ENCODE measurements at places on chromosomes 12 and 14.

DNA sequence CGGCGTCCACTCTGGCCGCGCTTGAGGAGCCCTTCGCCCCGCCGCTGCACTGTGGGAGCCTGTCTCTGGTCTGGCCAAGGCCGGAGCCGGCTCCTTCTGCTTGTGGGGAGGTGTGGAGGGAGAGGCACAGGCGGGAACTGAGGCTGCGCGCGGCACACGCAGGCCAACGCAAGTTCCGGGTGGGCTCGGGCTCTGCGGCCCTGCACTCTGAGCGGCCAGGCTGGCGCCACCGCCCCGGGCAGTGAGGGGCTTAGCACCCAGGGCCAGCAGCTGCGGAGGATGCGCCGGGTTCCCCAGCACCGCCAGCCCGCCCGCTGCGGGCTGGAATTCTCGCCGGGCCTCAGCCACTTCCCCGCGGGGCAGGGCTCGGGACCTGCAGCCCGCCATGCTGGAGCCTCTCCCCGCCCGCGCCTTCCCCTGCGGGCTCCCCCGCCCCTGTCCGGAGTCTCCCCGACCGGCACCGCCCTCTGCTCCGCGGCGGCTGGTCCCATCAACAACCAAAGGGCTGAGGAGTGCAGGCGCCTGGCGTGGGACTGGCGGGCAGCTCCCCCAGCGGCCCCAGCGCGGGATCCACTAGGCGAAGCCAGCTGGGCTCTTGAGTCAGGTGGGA is 921.2 kb upstream of the FOXG1 start:
- DNase-seq: no peak

DNA sequence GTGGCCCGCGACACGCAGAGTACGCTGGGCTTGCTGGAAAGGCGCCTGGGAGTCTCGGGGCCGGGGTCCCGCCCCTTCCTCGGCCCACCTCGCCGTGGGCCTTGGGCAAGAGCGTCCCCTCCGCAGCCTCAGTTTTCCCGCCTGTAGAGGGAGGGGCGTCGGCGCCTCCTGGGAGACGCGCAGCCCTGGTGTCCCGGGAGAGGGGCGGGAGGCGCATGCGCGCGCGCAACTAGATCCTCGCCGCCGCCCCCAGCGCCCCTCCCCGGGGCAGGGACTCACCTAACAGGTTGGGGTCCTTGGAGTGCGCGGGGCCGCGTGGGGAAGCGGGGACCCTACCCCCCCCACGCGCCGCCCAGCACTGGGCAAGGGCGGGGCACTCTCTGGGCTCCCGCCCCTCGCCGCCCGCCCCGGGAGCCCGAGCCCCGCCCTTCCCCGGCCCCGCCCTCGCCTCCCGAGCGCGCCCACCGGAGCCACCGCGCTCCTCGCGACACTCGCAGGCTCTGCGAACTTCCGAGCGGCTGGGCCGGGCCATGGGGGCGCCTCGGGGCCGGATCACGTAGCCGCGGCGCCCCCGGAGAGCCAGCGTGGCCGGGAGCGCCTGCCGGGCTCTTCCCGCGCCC is at the start of gene KIF26A:
TSS of gene KIF26A (plus strand) at position 490 of the 620 bp plus-strand sequence. CDS start 136 bp downstream, outside the sequence.
- peak; percentile 24 for DNase-seq

- DNase-seq: peak; percentile 65
Measured at GRCh38 chr12:27332714-27333402, at the start of gene BMAL2. Gene BMAL2 (plus strand): TSS chr12:27332836. CDS start chr12:27333073, 237 bp downstream.

DNA sequence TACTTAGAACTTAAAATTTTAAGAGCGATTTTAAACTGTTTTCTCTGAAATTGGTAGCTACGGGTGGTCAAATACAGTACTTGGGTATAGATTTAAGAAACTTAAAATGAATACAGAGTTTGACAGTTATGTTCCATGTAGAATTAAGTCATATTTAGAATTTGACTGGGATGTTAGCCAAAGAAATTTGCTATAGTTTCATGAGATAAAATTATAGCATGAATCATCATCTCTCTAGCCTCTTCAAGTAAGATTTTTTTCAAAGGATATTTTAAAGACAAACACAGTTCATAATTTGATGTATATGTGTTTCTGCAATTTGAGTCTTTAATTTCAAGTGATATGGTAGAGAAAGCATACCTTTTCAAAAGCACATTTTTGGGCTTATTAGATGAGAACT is 41.0 kb downstream of the ZCRB1 start:
- no peak for DNase-seq

DNA sequence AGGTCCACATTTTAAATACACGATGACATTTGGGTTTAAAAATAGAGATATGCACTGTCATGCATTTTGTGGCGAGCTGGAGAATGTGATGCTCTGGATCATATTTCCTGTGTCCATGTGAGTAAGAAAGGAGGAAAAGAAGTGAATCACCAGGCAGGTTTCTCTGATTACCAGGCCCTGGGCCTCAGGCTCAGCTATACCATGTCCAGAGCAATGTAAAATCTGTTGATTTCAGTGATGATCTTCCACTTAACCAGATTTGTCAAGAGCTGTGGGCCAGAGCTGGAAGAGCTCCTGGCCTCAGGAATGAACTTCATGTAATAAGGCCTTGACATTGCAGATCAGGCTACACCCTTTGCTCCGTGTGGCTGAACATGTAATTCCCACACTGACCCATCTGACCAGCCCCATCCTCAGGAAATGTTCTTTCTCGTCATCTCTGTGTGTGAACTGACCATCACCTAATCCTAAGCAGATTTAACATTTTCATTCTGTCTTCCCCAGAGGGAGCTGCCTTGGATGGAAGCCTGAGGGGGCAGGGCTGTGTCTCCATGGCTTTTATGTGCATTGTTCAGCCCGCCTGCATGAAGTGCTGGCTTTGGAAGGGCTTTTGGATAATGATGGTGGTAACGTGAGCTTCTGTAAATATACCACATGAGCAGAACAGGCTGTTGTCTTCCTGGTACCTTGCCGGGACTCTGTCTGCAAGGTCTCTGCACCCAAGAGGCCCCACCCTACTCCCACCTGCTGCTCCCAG is 54.5 kb downstream of the CRACR2A start:
- DNase-seq: no peak

DNA sequence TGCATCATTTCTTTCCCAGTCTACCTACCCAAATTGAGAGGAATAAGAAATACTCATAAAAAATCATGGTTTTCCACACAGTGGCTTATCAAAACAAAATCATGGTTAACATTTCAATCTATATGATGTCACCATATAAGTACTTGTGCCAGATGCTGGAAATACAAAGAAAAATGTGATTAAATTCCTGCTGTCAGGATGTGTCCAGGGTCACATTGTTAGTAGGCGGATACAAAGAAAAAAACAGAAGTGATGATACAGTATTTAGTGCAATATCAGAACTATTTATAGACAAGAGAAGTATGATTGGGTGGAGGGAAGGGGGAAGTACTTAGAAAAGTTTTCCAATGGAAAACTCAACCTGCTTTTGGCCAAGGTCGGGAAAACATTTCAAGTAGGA is 47.0 kb upstream of the OR6J1 start:
- DNase-seq: no peak

DNA sequence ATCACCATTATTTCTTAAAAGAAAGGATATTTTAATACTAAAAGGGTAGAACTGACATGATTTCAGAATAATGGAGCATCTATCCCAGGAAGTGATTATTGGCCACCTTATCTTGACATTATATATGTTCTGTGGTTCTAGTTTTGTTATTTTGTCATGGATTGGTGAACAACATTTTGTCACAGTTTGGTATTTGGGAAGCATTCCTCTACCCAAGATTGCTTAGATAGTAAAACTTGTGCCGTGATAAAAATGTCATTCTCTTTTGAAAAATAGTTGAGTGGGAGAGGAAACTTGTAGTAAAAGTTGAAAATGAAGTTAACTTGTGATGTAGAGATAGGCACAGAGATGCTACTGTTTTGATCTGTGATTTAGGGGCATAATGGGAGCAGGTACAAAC is 65.7 kb downstream of the TMX1 start:
- no peak for DNase-seq

GRCh38 chr12:25813843-25814242 is 144.6 kb upstream of the RASSF8 start:
- no peak for DNase-seq

- DNase-seq: no peak
Measured at GRCh38 chr12:122942637-122943036, 23.6 kb downstream of the ABCB9 start.

DNA sequence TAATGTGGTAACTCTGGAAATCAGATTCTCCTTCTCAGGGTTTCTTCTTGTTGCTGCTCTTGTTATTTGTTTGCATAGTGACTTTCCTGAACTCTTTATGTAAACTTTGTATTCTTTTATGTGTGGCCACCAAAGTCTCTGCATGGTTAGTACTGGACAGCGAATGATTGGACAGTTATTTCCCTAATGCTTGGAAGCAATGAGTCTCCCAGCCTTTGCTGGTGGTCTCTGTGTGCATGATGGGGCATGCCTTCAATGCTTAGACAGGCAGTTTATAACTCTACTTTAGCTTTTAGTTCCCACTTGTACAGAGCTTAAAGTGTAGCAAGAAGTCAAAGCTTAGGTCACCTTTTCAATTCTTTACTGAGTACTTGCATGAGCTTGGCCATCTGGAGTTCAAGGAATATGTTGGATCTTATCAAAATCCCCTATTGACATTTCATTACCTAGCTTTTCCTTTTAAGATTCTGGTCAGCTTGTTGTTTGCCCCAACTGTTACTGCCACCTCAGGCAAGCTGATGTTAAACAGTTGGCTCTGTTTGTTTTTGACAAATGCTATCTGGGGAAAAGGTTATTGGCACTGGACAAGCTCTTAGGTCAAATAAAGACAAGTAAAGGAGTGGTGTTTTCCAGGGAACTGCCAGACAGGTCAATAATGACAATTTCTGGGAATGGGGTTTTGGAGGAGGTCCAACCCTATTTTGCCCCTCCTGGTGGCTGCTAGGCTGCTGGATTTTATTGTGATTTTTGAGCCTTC is 12.3 kb downstream of the CCDC91 start:
- no peak for DNase-seq

DNA sequence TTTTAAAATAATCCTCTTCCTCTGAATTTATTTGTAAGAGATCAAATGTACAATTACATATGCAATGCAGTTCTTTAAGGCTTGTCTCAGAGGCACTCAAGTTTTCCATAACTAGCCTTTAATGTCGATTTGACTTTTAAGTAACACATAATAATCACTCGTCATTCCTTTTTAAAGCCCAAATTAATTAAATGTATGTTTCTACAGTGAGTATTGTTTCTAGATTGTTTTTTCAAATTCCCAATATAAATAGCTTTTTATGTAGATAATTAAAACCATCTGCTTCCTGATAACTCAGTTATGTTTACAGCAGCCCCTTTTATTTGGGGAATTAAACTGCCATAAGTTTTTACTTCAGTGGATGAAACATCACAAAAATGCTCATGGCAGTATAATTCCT is 185.1 kb downstream of the ETNK1 start:
- no peak for DNase-seq

- DNase-seq: no peak
Measured at GRCh38 chr12:110819646-110820045, 27.1 kb upstream of the CCDC63 start.

DNA sequence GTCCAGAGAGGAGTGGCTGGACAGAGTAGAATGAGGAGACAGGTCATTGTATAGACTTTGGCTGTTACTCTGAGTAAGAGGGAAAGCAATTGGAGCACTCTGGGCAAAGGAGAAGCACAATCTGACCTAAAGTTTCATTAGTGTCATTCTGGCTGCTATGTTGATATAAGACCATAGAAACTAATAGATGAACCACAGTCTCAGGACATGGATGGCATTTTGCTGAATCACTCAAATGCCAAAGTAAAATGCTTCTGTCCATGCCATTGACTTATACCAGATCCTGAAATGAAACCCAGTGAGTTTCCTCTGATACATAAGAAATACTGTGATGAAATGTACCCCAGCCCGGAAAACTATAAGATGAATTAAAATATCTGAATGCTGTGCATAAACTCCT is 65.8 kb upstream of the COCH start:
- no peak for DNase-seq

GRCh38 chr12:12171991-12172511 is 94.8 kb downstream of the LRP6 start:
- peak; percentile 41 for DNase-seq

- DNase-seq: no peak
Measured at GRCh38 chr14:41280745-41281144, 325.9 kb upstream of the LRFN5 start.

- no peak for DNase-seq
Measured at GRCh38 chr12:4911316-4911994, 1.8 kb downstream of the KCNA1 start.

GRCh38 chr12:19726592-19726991 is 287.3 kb downstream of the AEBP2 start:
- DNase-seq: no peak

GRCh38 chr12:91852634-91853033 is 293.0 kb downstream of the BTG1 start:
- no peak for DNase-seq
